ENCODE measurements at places on chromosomes 2 and 18.

DNA sequence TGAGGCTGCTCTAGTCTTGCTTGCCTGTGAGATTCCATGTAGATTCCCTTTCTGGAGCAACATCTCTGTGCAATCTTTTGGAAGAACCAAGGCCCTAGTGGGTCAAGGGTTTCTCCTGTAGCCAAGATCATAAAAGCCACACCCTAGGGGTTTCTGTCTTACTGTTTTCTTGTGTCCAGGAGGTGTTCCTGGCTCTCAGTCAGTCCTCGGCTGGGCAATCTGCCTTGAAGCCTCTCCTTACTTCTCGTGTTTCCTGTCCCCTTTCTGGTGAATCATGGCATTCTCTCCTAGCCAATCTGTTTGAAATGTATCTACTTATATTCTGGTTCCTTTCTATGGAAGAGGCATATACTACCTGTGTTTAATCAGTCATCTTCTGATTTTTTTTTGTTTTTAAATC lies 484.8 kb upstream of the UBE2E3 start:
- no peak for DNase-seq

DNA sequence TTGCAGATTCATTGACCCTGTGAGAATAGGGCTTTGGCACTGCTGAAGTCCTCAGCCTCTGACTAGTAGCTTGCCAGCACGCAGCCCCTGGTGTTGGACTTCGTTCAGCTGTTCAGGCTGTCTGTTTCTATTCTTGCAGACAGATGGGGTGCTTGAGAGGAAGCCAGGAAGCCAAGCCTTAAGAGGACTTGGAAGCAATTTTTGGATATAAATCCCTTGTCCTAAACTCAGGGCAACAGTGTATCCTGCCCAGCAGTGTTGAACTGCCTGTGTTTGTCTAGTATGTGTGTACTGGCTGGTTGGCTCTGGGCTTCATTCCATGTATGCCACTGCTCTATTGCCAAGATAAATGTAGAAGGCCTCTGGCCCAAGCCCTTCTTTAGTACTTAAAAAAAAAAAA lies 108.6 kb downstream of the COMMD1 start:
- peak; percentile 77 for DNase-seq

DNA sequence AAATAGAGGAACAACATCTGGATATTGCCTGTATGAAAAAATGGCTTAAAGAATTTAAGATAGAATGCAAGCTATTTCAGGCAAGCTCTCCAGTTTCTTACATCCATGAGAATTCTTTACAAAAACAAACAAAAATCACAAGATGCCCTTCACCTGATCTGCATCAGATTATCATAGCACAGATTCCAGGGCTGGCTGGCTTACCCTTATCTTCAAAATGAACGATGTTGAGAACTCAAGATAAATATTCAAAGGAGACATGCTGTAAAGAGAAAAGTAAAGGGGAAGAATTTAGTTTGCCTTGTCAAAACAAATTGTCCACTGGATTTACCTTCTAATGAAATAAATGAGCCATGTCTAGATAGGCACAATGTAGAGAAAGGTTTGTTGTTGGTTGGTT lies 18.7 kb upstream of the SLC40A1 start:
- DNase-seq, result no peak

DNA sequence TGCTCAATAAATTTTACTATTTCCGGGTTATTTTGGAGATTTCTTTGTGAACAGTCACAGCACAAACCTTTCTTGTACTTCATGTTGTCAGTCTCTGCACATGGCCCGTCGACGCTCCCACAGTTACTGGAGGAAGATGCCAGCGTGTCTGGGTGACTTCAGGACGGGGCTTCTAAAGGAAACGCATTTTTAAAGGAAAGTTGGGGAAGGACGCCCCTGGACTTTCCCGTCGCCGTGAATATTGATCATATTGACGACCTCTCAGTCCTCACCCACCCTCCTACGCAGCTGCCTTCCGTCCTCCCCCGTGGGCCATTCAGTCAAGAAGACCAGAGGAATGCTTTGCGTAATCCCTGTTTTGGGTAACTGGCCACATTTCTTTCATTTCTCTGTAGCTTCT lies 71.1 kb upstream of the SNTG2 start:
- DNase-seq, result no peak

DNA sequence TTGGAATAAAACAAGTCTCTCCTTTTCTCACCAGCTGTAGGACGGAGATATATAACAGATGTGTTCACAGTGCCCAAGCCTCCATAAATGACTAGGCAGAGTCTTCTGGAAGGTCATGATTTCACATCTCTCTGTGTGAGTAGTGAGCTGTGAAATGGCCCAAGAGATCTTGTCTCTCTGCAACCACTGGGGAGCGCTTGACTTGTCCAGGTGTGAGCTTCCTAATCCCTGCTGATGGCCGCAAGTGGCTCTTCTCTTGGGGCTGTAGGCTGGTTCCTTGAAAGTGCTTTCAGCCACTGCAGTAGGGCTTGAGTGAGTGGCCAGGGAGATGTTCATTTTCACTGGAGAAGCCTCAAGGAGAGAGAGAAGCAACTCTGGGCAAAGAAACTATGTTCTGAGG lies 38.1 kb upstream of the OTOS start:
- no peak for DNase-seq

- DNase-seq, result no peak
These were observed 124.5 kb downstream of the AQP4 start for GRCh38 chr18:26741048-26741447.

GRCh38 chr2:39487398-39488250 lies 50.5 kb upstream of the MAP4K3 start:
- no peak for DNase-seq

DNA sequence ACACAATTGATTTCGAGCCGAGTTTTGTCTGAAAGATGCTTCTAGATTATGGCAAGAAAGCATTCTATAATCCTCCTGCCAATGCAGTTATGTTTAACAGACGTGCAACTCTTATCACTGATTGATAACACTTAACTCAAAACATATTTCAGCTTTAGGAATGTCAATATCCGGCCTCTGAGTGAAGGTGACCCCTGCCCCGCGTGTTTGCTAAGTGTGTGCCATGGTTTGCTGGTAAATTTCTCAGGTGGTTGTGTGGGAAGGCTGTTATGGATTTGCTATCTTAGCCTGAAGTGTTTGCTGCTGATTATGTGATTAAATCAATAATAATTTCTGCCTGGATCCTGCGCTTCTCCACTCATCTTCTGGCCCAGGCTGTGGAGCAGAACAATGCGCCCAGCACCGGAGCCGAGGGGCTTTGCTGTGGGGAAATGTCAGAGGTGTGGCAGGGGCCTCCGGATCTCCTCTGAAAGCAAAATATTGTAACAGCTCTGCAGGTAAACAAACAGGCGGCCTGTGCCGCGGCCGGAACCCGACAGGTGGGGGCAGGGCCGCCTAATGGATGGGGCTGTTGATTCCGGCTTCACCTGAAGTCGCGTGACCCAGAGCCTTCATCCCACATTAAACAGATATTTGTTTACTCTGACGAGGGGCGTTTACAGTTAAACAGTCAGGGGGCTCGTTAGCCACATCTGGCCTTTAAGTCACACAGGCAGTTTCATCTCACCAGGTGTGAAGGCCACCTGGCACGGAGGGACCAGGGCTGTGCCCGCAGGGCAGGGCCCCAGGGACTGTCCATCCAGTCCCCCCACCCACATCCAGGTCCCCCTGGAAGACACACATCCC lies 210.7 kb upstream of the SALL3 start:
- no peak for DNase-seq

DNA sequence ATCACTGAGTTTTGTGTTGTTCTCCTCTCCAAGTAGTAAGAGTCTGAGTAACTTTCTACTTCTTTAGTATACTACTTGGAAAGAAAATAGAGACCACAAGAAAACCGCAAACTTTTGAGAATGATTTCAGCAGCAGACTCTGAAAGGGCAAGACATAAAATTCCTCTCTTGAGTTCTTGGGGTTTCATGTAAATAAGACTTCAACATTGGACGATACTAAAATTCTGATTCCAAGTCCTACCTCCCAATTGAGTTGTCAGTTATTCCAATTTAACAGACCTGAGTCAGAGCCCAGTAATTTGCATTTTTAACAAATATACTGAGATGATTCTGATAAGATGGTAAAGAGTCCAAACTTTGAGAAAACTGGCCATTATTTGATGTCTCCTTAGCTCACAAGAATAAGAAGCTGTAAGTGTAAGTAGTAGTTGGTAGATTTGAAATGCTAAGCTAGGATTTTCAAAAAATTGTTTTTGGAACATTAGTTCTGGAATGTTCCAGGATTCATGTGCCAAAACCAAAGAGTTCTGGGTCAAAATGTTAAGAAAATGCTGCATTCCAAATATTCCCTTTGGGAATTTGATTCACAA lies 261.6 kb upstream of the SPOPL start:
- DNase-seq, result no peak

- no peak for DNase-seq
These were observed 28.3 kb upstream of the DNAJC27 start for GRCh38 chr2:25000036-25000435.

DNA sequence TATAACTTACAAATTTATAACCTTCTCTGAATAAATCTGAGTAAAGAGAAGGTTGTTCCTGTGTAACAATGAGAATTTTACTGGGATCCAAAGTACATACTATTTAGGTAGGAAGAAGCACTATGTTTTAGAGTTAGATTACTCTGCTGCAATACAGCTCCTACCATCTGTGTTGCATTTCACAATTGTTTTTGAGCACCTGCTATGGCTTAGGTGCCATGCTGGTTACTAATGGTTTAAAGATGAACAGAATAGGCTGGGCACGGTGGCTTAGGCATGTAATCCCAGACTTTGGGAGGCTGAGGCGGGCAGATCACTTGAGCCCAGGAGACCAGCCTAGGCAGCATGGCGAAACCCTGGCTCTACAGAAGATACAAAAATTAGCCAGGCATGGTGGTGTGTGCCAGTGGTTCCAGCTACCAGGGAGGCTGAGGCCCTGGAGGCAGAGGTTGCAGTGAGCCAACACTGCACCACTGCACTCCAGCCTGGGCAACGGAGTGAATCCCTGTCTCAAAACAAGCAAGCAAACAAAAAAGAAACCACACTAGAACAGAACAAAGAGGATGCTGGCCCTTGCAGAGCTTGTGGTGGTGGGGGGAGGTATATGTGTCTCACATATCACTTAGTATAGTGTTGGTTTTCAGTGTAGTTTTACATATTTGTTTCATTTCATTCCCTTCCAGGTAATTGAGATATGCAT lies 56.7 kb downstream of the SPTBN1 start:
- no peak for DNase-seq

- DNase-seq, result no peak
These were observed 123.2 kb downstream of the CABYR start for GRCh38 chr18:24262087-24262486.

GRCh38 chr2:174846941-174847938 lies 83.0 kb upstream of the CHRNA1 start:
- no peak for DNase-seq

- DNase-seq, result no peak
These were observed 8.6 kb upstream of the ACYP2 start for GRCh38 chr2:54106631-54107454.

DNA sequence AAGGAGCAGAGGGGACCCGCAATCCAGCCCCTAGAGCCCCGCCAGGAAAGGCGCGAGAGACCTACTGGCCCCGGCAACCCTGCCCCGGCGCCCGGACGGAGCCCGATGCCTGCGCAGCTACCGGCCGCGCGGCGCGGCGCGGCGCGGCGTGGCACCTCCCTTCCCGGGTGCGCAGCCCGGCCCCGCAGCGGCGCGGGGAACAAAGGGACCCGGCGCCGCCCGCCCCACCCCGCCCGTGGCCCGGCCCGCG lies 307 bp downstream of the CDH2 start:
- no peak for DNase-seq

DNA sequence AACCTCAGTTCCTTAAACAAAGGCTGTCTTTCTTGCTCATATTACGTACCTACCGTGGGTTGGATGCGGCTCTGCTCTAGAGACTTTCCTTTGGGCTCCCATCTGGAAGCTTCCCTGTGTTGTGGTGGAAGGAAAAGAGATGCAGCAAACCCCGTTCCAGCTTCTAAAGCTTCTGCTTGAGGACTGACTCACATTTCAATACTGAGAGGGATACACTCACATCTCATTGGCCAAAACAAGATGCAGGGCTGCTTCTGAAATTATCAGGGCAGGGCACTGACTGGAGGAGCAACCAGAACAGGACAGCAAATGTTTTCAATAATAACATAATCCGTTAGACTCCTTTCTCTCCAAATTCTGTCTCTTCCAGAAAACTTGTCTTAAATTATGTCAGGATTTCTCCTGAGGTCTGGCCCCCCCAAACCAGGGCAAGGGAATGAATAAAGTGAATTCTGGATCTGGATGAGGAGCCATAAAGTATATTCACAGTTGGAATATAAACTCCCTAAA lies 4.5 kb upstream of the MYO5B start:
- DNase-seq, result no peak

GRCh38 chr2:17122887-17123501 lies 395.2 kb downstream of the RAD51AP2 start:
- no peak for DNase-seq

- no peak for DNase-seq
These were observed 94.6 kb upstream of the LGALSL start for GRCh38 chr2:64359171-64359891.

DNA sequence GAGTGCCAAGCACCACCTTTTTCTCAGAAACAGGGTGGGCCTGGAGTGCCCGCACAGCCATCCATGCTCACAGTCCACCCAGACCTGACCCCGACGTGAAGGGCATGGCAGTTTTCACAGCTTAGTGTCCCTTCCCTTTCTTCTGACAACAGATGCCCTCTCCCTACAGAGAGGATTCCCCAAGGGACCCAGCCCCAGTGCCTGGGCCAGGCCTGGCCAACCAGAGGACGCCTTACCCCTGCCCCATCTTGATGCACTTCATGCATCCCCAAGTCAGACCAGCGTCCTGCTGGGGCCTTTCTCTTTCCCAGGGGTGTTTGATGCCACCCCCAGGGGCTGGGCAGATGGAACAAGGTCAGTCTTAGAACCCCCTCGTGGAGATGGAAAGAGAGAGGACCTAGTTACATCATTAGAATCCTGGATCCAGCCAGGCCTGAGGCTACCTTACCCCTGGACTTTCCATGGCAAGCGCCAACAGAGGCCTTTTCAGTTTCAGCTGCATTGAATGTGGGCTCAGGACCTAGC lies 3.8 kb downstream of the ANKMY1 start:
- no peak for DNase-seq

GRCh38 chr2:237977380-237977779 lies 10.6 kb downstream of the UBE2F start:
- DNase-seq, result no peak

GRCh38 chr2:100537918-100538317 lies 24.9 kb upstream of the PDCL3 start:
- DNase-seq, result no peak

DNA sequence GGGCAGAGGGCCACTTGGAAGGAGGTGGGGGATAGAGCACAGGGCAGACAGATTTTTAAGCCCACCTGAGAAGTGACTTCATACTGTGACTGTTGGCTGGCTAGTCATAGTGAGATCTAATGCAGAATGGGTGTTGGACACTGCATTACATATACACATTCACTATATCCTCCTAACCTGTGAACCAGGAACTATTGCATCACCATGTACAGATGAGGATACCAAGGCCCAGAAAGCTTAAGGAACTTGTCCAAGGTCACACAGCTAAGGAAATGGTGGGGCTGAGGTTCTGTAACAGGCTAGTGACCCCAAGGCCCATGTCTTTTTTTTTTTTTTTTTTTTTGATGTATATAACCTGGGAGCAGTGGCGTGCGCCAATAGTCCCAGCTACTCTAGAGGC lies 49.6 kb upstream of the SPRED2 start:
- no peak for DNase-seq

GRCh38 chr2:190722061-190722759 lies 73.3 kb downstream of the NAB1 start:
- no peak for DNase-seq

Data from uterus (tissue), 4 donors.